ENCODE measurements at places on chromosomes 12 and 14.

DNA sequence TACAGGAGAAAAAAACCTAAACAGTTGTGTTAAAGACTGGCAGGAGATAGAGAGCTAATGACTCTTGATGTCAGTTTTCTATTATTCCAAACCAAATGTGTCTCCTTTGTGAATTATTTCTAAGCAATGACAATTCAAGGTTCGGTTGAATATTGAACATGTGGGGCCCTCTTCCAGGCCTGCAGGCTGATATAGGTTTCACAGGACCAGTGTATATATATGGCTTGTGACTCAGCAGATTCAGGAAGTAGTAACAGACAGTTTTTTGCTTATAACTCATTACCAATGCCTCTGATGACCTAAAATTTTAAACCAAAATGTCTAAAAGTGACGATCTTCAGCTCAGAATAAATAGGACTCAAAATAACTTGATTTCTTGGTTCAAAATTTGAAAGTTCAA is 33.7 kb upstream of the NPAS3 start:
- DNase-seq, result no peak

DNA sequence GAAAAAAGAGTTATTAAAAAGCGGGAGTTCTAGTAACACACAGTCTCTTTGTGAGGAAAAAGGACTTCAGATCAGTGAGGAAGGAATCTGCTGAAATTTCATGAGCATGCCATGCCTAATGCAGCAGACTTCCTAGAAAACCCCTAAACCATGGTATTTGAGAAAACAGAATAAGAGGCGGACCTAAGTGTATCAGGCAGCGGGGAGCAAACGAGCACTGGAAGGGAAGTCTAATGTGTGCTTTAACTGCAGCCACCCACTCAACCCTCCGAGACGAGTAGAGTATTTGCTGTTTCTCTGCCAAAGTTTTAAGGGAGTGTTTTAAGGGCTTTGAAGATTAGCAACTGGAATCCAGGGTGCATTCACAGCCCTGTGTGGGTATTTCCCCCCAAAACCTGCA is 36.5 kb downstream of the ACADS start:
- DNase-seq, result no peak

DNA sequence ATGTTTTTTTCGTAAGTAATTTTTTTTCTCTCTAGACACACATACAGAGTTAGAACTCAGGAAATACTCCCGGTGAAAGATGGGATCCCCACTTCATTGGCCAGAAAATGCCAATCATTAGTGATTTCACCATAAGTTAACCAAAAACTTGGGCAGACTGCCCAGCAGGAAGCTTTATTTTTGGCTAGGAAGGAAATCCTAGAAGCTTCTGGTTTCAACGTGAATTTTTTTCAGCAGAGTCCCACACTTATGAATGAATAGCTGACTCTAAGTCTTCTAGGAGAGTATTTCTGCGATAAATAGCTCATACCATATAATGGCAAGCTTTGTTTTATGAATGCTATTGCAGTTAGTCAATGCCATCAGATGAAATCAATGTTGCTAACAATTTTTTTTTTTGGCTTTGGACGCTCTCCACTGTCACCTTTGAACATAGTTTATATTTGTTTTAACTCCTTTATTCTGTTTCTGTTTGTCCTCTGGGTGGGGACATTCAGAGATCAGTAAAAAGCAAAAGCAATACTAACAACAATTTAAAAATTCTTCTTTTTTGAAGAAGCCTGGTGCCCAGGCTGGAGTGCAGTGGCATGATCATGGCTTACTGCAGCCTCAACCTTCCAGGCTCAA is 9.5 kb downstream of the PPP1CC start:
- peak; percentile 55 for DNase-seq

DNA sequence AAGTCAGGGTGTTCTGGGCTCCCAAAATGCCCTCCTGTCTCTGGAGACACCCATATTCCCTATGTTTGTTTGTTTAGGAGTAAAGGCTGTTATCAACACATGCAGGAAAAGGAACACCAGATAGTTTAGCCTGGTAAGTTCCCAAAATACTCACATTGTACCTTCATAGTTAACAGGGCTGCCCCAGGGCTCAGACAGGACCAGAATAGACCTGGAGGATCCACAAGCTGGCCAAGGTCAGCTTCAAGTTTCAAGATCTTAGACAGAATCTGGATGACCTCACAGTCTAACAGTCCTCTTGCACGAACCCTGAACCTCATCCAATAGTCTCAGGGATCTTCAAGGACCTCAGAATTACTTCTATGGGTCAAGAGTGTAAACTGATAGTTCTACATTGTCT is 18.1 kb upstream of the HSP90B1 start:
- DNase-seq, result no peak

DNA sequence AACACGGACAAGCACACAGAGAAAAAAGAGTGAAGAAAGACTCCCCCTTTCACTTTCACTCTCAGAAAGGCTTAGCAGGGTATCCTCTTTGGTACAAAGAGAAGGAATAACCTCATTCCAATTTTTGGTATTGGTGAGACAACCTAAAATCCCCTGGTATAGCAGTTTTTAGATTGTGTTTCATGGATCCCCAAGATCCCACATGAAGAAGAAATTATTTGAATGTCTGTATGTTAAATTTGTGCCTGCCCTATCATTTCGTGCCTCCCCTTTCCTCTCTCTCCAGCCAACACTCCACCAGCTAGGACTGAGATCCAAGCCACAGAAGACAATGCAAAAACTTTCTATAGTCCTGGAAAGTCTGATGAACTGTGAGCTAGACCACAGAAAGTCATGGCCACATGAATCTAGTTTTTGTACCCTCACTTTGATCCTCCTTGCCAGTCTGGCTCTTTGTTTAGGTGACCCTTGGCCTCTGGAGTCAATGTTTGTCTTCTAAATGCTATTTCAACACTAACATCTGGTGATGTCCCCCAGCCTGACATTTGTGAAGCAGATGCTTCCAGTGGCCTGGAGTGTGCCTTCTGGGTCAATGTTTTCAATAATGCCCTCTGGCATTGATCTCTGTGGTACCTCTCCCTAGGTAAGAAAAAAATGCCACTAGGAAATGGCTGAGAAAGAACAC is 181.9 kb upstream of the BMP4 start:
- peak; percentile 78 for DNase-seq

GRCh38 chr14:102085488-102085887 is 1.4 kb downstream of the HSP90AA1 start:
- DNase-seq, result no peak

DNA sequence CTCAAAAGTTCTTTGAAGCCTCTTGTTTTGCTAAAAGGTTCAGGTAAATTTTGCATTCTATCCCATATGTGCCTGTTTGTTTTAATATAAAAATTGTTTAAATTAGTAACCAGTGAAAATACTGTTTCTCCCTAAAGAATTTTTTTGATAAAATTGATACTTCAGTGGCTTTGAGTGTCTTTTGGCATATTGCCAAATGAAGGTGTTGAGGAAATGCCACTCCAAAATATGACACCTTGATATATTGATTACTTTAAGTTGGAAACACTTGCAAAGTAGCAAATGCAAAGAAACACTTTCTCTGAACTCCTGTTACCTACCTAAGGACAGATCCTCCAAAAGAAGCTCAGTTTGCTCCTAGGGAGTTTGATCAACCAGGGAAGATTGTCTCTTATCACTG is 8.4 kb downstream of the STYX start:
- no peak for DNase-seq

DNA sequence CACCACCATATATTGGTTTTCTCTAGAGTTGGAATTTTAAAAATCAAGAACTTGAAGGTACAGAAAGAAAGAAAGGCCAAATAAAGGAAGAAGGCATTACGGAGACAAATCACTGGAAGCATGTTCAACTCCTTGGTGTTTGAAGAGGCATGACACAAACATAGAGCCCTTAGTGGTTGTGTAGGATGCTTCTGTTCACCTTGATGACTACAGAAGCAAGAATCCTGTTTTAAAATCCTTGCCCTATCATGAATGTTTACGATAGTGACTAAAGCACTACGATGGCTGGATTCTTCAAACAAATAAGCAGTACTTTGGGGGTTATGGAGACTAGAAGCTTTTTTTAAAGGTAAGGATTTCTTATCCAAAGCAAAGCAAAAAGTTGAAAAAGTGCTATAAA is 10.3 kb upstream of the ISM2 start:
- DNase-seq, result no peak

- no peak for DNase-seq
Measured at GRCh38 chr12:31765931-31766330, 37.1 kb upstream of the AMN1 start.

DNA sequence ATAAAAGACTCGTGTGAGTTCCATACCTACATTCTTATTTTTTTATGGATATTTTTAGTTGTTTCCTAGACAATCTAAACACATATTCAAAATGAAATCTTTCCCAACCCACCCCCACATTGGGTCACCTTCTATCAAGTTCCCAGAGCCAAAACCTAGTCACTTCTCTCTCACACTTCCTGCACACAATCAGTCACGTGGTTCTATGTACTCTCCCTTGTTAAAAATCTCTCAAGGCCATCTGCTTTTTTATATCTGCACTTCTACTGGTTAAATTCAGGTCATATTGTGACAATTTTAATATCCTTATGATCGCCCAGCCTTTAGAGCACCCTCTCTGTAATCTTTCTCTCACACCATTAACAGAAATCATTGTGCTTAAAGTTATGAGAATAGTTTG is 175.0 kb upstream of the SYT10 start:
- no peak for DNase-seq

GRCh38 chr12:58930770-58931324 is 10.5 kb upstream of the LRIG3 start:
- no peak for DNase-seq

DNA sequence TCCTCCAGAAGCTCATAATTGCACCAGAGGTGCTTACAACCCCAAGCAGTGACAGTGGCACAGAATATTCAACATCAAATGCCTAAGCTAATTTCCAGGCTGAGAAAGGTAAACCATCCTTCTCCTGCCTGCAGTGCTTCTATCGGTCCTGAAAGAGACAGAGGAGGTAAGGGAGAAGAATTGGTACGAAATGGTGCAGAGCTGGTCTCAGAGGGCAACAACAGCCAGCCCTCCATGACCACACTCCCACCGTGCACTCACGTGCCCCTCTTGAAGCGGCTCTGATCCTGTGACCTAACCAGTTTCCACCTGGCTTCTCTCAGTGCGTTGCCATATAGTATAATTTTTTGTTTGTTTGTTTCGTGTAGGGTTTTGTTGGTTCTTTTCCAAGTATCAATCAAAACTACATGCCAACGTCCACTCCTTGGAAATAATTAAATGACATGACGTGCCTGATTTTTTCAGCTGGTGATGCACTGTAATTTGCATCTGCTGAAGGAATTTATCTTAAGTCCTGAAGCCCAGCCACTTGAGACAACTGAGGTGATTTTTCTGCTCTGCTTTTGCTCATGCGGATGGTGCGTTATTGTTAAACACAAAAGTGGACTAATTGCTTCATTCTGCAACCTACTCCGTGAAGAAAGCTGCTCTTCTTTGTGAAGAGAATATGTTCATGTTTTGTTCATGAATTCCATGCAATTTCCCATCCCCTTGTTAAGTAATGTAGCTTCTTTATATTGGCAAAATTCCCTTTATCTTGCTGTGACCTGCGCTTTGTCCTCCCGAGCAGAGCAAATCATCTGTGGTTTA is 1.3 kb upstream of the ATP2A2 start:
- DNase-seq, result no peak

DNA sequence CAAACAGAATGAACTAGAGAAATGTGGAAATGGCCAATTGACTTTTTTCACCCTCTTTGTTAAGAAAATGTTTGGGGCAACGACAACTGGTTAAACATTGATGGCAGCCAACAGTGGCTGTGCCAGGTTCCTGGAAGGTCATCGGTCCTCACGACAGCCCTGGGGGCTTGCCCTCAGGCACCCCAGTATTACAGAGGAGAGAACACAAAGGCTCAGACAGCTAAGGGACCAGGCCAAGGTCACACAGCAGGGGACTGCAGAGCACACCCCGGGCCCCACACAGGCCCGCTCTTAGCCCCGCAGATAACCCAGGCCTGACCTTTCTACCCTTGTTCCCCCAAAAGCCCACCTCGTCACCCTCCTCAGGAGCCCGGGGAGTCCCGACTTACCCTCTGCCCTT is 1.3 kb downstream of the TRPV4 start:
- DNase-seq, result no peak

DNA sequence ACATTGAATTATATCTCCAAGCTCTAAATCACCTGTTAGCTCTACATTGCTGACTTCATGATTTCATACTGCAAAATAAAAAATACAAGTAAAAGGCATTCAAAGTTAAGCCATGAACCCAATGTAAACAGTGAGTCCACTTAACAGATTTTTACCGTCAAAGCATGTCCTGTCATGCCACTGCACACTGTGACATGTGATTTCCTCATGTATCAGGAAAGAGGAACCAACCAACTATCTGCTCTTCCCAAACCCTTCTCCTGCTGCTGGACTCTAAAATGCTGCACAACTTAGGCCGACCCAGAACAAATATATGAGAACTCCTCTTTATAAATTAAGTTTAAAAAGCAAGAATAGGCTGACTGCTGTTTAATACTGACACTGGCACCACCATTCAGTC is 37.5 kb downstream of the TM7SF3 start:
- no peak for DNase-seq

GRCh38 chr12:52708010-52708409 is 4.7 kb upstream of the KRT77 start:
- no peak for DNase-seq

GRCh38 chr12:26614011-26614616 is 218.9 kb downstream of the ITPR2 start:
- peak; percentile 55 for DNase-seq

DNA sequence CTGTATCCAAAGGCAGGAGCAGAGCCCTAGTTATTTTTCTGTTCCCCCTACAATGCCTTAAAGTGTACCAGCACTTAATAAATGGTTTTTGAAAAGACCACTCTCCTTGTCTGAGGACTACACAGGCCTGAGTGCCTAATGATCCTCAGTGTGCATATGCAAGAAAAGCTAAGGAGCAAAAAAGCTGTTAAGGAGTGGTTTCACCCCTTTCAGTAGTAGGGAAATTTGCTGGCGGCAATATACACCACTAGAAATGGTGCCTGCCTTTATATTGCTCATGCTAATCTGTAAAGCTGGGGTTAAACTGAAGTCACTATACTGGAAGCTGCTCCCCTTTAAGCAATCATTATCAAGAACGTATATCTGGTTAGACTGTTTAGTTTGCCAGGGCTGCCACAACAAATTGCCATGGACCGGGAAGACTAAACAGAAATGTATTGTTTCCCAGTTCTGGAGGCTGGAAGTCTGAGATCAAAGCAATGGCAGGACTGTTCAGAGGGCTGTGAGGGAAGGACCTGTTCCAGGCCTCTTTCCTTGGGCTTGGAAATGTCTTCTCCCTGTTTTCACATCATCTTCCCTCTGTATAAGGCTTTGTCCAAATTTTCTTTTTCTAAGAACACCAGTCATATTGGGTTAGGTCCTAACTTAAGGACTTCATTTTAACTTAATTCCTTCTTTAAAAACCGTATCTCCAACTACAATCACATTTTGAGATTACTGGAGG is 30.2 kb downstream of the PRDM4 start:
- no peak for DNase-seq

- no peak for DNase-seq
Measured at GRCh38 chr12:27998170-27998569, 25.6 kb upstream of the PTHLH start.

GRCh38 chr14:104361921-104362681 is 217.5 kb upstream of the C14orf180 start:
- DNase-seq, result no peak

Data from foreskin fibroblast (primary cell).